ENCODE measurements at places on chromosomes 5 and 9.

GRCh38 chr9:89801341-89801740 is 196.5 kb downstream of the GADD45G start:
- no peak for DNase-seq

DNA sequence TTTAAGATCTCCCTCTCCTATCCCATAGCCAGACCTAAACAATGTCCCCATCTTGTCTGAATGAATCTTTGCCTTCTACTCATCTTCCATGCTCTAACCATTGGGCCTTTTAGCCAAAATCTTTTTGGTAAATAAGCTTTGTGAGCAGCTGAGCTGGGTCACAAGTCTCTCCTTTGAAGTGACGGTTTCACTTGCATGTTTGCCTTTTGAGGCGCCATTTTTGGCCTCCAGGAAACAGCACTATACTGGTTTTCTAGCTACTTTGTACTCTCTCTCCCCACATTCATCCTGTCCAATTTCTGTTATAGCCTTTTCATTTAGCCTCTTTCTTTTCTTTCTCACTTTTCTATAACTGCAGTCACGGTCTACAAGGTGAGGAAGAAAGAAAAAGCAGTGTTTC is 195.5 kb upstream of the C9orf72 start:
- no peak for DNase-seq

- DNase-seq, result no peak
These were observed 1275.4 kb upstream of the CDH18 start for GRCh38 chr5:21263361-21263760.

- no peak for DNase-seq
These were observed 167.3 kb downstream of the PJA2 start for GRCh38 chr5:109242518-109242917.

DNA sequence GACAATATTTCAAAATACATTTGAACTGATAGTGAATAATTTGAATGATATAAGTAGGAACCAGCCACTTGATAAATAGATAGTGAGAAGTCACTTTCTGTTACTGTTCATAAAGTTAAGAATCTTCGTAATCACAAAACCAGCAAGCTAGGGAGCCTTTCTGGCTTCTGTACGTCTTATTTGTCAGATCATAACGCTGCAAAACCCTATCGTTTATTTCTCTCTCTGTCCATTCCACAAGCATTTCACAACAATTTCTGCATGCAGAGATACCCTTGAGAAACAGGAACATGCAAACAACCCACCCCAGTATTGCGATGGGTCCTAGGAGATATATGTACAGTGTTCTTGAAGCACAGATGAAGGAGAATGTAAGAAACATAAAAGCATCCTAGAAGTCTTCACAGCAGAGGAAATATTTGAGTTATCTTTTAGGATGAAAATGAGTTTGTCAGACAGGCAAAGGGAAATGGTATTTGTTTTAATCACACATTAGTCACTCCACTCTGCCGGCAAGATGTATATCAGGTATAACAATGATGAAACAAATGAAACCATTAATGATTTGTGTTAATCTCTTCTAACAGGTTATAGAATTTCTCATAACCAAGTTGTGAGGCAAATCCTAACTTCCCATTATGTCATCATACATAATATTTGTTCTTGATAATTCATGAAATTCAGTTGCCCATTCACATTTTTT is 668.7 kb upstream of the FTMT start:
- no peak for DNase-seq

DNA sequence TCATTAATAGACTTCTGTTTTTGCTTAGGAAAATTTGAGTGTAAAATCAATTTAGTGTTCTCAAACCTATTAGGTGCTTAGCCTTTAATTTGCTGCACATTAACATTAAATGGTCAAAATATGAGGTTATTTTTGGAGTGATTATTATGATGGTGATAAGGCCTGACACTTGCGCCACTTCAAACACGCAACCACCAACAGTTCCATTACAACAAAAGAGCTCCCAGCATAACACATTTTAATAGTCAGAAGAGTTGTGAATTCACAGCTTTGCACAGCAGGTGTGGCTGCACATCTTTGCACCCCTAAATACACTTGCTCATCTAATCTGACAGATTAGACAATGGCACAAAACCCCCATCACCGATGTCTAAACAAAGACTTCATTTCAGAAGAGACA is 940.7 kb downstream of the NR2F1-AS1 start:
- no peak for DNase-seq

DNA sequence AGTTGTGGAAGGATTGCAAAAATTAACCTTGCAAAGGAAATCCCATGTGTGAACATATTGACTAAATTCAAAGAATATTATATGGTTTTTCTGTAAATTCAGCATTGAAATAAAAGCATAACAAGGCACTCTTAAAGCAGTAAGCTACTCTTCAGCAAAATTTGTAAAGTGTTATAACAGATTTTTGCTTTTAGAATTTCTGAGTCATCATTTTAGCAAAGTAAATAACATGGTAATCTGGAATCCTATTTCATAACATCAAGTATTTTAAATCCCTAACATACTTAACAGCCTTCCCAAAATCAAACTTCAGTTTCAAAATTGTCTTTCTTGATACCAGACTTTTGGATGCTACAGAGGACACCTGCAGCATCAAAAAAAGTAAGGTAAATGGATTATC is 436.0 kb upstream of the CDH9 start:
- DNase-seq, result no peak

- no peak for DNase-seq
These were observed 11.9 kb upstream of the NR4A3 start for GRCh38 chr9:99809586-99810319.
